ENCODE measurements at places on chromosomes 3 and 15.

GRCh38 chr3:129526121-129526900 is 2.1 kb upstream of the RHO start:
- DNase-seq = no peak

DNA sequence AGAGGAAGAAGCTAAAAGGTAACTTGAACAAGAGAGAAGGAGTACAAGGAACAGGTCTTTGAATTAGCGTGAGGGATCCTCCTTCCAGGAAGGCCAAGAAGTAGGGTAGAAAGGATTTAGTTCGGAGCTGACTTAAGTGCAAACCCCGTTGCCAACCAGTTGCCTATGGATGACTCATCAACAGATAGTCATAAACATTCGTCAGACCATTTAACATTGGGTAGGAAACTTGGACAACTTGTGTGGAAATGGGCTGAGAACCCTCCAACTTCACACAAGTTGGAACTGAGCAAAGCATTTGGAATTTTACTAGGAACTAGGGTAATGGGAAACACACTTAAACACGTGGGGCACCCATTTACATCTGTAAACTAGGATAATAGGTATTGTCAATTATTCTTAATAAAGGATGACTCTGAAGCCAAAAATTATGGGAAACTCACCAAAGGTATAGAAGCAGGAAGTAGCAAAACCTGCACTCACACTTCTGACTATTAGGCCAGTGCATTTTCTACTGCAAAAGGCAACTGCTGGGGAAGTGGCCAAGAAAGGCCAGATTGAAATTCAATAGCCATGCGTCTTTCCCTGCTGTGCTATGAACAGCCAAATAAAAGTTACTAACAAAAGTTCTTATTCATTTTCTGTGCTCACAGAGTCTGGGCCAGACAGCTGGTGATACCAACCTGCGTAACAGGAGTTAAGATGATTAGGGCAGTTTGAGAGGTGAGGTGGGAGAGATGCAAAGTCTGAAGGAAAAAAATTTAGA is 174.5 kb upstream of the TMC3 start:
- DNase-seq = peak; percentile 66

GRCh38 chr3:140023616-140024530 is 88.9 kb downstream of the CLSTN2 start:
- DNase-seq = no peak

GRCh38 chr3:29077356-29077755 is 203.5 kb upstream of the RBMS3 start:
- no peak for DNase-seq
